ENCODE measurements at places on chromosomes 16 and 17.

DNA sequence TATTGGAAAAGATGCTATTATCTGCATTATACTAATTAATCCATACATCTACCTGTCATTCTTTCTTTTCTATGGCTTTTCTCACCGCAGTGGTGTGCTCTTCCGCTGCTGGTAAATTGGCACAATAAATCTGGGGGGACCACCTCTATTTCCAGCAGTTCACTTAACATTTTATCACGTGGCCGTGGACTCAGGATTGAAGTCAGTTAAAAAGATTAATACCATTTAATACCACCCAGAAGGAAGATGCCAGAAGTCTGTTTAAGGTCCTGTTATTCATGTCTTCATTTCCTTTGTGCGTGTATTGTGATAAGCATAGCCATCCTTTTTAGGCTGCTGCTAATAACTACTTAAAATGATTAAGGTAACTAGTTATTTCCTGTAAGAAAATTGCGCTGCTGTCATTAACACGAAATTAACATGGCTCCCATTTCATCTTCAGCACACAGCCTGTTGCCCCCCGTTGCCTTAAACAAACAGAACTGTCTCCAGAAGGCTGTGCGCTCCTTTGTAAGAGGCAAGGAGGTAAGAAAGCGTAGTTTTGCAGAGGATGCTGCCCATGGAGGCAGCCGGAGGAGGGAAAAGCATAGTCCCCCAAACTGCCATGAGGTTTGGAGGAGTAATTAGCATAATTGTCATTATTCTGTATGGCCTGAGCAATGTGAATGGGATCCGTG, 414.4 kb downstream of the UTP18 start:
- DNase-seq = no peak

GRCh38 chr17:37361543-37361942, 14.2 kb upstream of the C17orf78 start:
- no peak for DNase-seq

- no peak for DNase-seq
These were observed 7.7 kb upstream of the RARA start for GRCh38 chr17:40301315-40301714.

GRCh38 chr17:34135841-34136240, 119.2 kb upstream of the CCL2 start:
- DNase-seq = no peak

- no peak for DNase-seq
These were observed 6.6 kb upstream of the DPEP2 start for GRCh38 chr16:68005786-68006286.

DNA sequence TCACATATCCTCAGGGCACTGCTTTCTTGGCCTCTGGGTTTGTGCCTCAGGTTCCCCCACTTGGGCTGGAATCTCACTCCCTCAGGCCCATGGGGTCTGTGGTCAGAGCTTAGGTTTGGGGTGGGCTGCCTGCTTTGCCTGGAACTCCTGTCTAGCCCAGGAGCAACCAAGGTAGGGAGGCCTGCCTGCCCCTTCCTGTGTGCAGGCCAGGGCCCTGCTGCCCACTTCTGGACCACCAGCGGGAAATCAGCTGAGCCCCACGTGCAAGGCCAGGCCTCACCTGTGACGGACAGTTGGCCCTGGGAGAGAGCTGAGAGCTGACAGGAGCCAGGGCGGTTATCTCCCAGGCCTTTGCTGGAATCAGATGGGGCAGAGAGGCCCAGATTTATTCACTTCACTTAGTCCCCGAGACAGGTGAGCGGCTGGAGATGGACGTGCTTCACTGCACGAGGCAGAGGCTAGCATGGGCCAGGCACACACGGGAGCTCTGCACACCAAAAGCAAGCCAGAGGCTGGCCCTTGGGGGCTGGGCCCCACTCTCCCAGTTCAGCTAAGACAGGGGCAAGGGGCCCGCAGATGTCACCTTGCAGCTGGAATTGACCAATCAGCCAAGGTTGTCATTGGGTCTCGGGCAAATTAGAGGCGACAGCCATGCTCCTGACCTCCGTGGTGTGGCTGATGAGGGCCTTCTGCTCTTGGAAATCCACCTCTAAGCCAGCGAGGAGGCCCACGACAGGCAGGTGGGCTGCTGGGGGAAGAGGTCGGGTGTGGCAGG, 49.9 kb upstream of the DOC2B start:
- no peak for DNase-seq

DNA sequence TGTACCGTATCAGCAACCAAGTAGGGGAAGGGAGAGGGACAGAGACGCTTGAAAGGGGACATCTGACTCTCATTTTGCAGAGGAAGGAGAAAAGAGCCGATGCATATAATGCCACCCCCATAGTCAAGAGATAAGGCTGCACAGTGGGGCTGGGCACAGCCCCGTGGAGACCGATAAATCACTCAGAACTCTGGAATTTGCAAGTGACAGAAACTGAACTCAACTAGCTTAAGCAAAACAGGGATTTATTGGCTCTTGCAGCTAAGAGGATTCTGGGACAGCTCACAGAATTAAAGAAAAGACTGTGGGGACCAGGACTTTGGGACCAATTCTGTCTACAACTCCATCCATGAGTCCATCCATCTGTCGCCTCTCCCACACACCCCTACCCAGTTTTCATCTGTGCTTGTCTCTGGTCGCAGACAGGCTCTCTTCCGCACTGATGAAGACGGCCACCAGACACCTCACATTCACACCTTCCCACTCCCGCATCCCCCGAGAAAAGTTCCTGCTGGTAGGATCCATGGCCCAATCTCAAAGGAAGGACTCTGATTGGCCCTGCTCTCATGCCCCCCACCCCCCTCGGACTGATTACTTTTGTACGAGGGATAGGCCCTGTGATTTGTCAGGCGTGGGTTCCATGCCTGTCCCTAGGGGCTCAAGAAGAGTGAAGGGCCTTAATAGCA, 105.9 kb upstream of the RPL38 start:
- DNase-seq = no peak

DNA sequence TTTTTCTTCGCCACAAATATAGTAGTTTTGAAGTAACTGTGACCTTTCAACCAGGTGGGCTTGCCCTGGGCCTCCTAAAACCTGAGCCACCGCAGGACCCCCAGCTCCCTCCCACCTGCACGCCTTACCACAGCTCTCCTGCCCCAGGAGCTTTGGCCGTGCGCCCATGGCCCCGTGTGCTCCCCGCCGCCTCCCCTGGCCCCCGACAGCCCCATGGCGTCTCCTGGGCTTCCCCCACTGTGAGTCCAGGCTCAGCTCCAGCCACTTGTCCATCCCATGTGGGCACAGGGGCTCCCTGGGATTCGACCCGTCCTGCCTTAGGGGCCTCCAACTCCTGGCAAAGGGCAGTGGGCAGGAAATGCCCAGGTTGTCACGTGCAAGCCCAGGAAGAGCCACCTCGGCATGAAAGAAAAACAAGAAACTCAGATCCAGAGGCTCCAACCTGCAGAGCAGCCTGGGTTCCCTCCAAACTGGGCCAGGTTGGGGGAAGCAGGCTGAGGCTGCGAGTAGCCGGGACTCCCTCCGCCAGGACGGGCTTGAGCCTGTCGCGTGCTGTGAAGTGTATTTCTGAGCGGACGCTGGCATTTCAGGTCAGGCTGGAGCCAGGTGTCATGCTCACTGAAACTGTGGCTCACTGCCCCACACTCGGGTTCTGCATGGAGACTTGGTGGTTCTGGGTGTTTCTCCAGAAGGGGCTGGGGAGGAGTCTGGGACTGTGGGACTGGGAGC, 5.8 kb downstream of the LGALS3BP start:
- DNase-seq = no peak

Data from NCI-H1048 (cell line).